Amniotic stem cell (primary cell): ENCODE measurements at places on chromosomes 1 and 21.
A peak's percentile ranks its signal among the peaks of the same experiment; 100 is the strongest.

- peak; percentile 72 for DNase-seq
Measured at GRCh38 chr1:207404849-207405525, 49.1 kb upstream of the CR2 start.

- DNase-seq = no peak
Measured at GRCh38 chr1:168811176-168811575, 82.2 kb upstream of the DPT start.

DNA sequence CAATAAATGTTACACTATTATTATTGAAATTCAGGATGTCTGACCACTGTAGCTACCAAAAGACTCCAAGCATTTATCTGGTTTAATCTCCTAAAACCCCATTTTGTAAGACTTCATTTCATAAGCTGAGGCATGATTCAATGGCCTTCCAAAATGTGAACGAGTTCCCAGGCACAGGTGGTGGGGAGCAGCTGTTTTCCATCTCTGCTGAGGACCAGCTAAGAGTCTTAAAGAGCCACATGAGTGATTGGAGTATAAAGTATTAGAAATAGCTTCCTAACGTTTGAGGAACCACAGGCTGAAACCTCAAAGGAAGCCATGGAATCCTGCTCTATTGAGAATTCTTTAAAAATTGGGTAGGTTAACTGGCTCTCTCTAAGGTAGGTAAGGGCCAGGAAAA lies 44.9 kb downstream of the SEC16B start:
- DNase-seq = no peak

- DNase-seq = no peak
Measured at GRCh38 chr1:3785456-3786157, 10.7 kb downstream of the LRRC47 start.

DNA sequence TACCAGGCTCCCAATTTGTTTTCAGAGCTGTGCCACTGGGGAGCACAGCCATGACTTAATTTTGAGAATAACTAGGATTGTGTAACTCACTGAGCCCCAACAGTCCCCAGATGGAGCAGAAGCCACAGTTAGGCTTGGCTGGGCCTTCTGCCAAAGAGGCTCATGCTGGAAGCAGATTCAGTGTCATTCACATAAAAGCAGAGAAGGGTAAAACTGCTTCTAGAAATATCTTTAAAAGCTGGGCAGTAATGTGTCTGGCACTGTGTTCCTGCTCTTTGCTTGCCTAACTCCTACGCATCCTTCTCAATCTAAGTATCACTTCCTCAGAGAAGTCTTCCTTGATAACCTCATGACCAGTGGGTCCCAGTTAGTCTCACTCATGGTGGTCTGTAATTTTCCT lies 20.3 kb downstream of the STK40 start:
- no peak for DNase-seq

DNA sequence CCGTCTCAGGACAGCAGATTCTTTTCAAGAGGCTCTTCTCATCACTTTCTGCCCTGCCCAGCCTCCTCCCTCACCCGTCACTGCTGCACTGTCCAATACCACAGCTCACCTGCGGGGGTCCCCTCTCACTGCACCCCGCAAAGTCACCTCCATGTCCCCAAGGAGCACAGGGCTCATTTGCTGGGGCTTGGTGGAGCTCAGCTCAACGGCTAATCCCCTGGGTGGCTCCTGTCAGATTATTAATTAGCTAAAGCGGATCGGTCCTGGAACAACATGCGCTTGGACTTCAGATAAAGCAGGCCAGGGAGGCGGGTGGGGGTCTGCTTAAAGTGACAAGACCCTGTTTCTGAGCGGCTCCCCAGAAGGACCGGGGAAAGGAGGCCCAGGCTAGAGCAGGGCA lies 43.1 kb downstream of the CASZ1 start:
- DNase-seq = no peak

GRCh38 chr1:200783926-200784325 lies 45.2 kb downstream of the CAMSAP2 start:
- no peak for DNase-seq

DNA sequence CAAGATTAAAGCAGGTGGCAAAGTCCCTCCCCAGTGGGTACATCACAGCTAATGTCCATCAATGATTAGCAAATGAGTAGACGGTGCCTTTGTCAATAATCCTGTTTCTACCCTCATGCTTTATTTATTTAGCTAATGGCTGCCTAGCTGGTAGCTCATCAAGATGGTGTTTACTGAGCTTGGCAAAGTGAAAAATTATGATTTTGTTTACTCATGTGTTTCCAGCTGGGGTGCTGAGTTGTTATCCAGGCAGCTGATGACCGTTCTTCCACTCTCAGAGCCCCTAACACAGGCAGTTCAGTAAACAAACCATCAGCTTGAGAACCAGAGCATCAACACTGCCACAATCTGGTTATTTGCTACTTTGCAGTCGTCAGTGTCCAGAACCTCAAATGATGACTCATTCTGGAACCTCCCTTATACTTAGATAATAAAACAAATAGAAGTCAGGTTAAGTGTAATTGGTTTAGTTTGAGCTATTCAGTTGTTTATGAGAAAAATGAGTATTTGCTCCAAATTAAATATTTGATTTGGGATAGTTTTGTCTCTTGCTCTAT lies 163.9 kb downstream of the ST6GALNAC5 start:
- peak; percentile 20 for DNase-seq

DNA sequence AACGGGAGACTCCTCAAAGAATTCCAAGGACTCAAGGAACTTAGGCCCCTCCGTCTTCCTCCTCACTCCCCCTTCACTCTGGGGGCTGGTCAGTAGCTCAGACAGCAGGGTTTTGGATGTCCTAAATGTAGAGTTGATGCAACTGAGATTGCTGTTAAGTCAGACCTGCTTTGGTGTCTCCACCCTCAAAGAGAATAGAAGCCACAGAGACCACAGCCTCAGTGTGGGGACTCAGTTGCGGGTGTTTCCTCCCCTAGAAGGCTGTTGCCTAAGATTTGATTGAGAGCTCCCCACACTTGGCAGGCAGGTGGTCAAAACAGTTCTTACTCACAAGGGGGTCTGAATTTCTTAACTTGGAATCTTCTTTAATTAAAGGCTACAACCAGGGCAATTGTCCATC lies 7.6 kb downstream of the MAN1C1 start:
- no peak for DNase-seq

DNA sequence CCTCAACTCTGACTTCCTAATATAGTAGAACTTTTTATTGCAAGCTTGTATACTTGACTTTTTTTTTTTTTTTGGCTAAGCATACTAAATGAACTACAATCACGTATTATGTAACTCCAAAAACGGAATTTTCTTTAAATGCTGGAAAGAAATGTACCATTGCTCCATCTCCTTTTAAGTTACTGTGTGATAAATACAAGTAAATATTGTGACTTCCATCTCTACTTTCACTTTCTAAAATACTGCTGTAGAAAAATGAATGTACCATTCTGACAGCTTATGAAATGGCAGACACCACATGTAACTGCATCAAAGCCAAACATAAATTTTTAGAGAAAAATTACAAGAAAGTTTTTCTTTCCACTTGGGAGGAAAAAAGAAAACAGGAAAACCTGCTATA lies 54.7 kb downstream of the ASH1L start:
- DNase-seq = no peak

- no peak for DNase-seq
Measured at GRCh38 chr1:43621861-43622260, 28.1 kb upstream of the KDM4A start.

- no peak for DNase-seq
Measured at GRCh38 chr1:220788900-220789299, 2.2 kb downstream of the MTARC1 start.

DNA sequence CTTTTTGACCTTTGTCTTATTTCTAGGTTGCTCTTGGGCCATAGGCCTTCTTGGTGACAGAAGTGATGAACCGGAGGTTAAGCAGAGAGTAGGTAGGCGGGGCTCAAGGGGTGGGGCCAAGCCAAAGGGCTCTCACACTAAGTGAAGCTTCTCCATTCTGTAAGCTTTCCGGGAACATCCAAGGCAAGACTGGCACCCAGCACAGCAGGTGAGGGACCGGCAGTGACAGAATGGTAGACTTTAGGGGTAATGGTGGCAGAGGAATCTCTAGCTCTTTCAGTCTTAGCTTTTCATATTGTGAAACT lies at the start of gene TNFAIP8L2:
TNFAIP8L2 (plus strand) TSS at position 135 of the 305 bp plus-strand sequence. CDS start 2,049 bp downstream, outside the sequence.
- DNase-seq = no peak

DNA sequence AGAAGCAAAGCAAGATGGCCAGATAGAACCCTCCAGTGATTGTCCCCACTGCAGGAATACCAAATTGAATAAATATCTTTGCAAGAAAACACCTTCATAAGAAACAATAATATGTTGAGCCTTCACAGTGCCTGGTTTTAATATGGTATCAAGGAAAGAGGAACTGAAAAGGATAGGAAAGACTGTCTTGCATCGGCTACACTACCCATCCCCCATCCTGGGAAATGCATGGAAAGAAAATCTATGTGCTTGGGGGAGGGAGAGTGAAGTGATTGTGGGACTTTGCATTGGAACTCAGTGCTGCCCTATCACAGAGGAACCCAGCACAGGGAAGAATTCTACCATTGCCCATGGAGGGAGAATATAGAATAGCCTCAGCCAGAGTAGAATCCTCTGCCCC lies 28.6 kb upstream of the AK5 start:
- DNase-seq = no peak

GRCh38 chr1:71295350-71295749 lies 214.5 kb upstream of the ZRANB2 start:
- no peak for DNase-seq

- no peak for DNase-seq
Measured at GRCh38 chr1:38191461-38191860, 144.9 kb upstream of the POU3F1 start.

DNA sequence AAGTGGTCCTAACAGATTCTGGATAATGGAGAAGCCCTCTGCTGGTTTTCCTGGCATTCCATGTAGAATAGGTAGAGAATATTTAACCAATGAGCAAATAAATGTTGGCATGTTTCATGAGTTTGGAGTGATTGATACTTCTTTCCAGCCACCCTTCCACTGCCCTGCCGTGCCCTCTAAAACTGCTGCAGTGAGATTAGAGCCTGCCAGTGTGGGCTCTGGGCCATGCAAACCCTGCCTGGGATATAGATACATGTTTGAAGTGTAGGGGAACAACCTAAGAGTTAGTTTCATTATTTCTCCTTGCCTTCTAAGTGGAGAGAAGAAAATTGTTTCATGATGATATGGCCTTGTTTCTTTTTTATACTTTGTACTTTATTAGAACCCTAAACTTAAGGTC lies 10.4 kb downstream of the UBE2Q1 start:
- DNase-seq = no peak

- no peak for DNase-seq
Measured at GRCh38 chr1:103101399-103101798, 6.9 kb downstream of the COL11A1 start.

DNA sequence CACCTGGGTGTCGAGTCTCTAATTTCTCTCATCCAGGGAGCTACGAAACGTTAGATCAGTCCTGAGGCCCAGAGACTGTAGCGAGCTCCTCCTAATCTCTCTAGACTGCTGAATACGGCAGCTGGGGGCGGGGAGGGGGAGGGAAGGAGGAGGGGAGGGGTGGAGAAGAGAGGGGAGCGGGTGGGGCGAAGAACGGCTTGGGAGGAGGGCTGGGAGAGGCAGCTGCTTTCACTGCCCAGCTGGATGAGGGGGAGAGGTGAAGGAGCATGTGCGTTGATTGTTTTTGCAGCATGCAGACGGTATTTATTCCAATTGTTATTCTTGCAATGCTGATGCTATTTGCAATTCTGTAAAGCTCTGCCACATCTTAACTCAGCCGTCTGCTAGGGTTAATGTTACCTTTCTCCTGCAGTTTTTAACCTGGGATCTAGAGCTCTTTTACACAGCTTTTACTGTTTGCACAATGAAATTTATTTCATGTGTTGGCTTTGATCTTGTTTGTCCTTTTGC lies 790 bp downstream of the DNAJC6 start:
- DNase-seq = no peak

DNA sequence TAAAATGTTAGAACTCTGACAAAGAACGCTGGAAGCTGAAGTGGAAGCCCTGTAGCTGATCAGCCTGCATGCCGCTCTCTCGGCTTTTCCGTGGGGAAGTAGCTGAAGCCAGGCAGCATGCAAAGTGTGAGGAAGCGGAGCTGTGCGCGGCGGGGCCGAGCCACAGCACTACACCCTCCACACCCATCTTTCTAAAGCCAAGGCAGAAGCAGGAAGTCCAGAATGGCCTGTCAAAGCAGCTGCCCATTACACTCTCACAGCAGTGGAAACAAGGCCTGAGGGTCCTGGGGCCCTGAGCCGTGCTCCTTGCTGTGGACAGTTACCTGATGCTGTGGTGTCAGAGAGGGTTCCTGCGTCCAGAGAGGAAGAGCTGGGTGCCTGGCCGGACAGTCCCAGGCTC lies 69.6 kb downstream of the UBR4 start:
- DNase-seq = no peak

GRCh38 chr1:241079047-241079446 lies 278.0 kb downstream of the RGS7 start:
- no peak for DNase-seq

GRCh38 chr1:8094481-8095241 lies 68.6 kb upstream of the ERRFI1 start:
- DNase-seq = no peak
